Mesothelial cell of epicardium (in vitro differentiated cells): ENCODE measurements at places on chromosomes 6 and 20. TPM values are rescaled to one million over a fixed set of nuclear protein-coding genes. Genes with fewer than 3 reads are reported as not detected.

GRCh38 chr6:43706788-43707187 lies 19.2 kb upstream of the MRPS18A start:
- H3K27ac ChIP-seq = peak overlapping the region; percentile 92
- no peaks in the 10 kb centered on the region for H3K36me3 ChIP-seq
- H3K27me3 ChIP-seq = peaks cover 7% of the 10 kb centered on the region
- no peak overlapping the region for H3K4me3 ChIP-seq
- no peak for DNase-seq

DNA sequence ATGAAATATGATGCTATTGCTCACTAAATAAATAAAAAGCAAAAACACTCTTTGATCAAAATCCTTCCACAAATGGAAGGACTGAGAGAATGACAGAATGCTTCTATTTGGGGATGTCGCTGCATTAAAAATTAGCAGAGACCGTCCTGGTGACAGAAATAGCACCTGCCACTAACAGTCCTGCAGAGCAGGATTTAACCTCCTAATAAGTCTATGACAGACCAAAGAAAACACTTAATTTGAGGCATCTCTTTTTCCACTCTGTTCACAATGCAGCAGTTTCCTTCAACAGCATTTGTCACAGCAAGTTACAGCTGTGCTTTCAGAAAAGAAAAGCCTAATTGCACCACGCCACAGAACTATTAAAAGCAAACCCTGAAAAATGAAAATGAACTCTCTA lies 140.6 kb upstream of the BEND6 start:
- no peaks in the 10 kb centered on the region for H3K36me3 ChIP-seq
- H3K4me3 ChIP-seq = no peak overlapping the region
- peaks cover 11% of the 10 kb centered on the region for H3K4me1 ChIP-seq
- no peaks in the 10 kb centered on the region for H3K27me3 ChIP-seq
- DNase-seq = no peak
- H3K27ac ChIP-seq = no peak overlapping the region

- no peaks in the 10 kb centered on the region for H3K4me1 ChIP-seq
- H3K36me3 ChIP-seq = no peaks in the 10 kb centered on the region
- no peak for DNase-seq
- H3K27me3 ChIP-seq = peaks cover 4% of the 10 kb centered on the region
- no peak overlapping the region for H3K27ac ChIP-seq
- H3K4me3 ChIP-seq = no peak overlapping the region
Observed at GRCh38 chr20:4136078-4136966, 121.0 kb upstream of the RNF24 start.

- DNase-seq = no peak
- no peak overlapping the region for H3K27ac ChIP-seq
- H3K36me3 ChIP-seq = no peaks in the 10 kb centered on the region
Observed at GRCh38 chr6:81889377-81890053, 137.0 kb upstream of the TENT5A start.

DNA sequence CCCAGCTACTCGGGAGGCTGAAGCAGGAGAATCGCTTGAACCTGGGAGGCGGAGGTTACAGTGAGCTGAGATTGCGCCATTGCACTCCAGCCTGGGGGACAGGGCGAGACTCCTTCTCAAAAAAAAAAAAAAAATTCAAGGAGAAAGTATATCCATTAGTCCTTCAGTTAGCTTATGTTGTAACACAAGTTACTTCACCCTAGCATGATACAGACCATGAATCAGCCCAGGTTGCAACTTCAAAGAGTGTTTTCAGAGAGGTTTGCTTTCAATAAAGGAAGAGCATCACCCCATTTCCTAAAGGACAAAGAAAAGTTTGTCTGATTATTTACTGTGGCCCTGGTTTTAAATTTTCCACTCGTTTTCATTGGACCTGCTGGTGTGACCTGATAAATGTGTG lies 73.0 kb downstream of the SERAC1 start:
- H3K27ac ChIP-seq = no peak overlapping the region
- peaks cover 40% of the 10 kb centered on the region for H3K36me3 ChIP-seq
- no peak overlapping the region for H3K4me3 ChIP-seq
- DNase-seq = no peak

DNA sequence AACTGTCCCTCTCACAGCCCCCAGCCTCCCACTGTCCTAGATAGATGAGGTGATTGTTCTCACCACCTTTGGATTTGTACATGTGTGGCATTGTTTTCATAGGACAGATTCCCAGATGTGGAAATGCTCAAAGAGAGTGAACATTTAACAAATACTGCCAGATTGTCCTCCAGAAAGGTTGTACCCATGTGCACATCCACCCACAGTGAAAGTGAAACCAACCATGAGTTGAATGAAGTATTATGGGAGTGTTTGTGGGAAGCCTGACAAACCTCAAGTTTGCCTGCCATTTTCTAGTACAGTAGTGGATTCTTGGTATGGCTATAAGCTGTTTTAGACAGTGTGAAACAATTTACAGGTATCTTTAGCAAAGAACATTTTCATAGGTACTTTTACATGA lies 42.7 kb downstream of the ANKRD6 start:
- H3K27ac ChIP-seq = peak overlapping the region; percentile 78
- no peak for DNase-seq
- no peaks in the 10 kb centered on the region for H3K27me3 ChIP-seq
- H3K4me1 ChIP-seq = peaks cover 11% of the 10 kb centered on the region
- no peak overlapping the region for H3K4me3 ChIP-seq

DNA sequence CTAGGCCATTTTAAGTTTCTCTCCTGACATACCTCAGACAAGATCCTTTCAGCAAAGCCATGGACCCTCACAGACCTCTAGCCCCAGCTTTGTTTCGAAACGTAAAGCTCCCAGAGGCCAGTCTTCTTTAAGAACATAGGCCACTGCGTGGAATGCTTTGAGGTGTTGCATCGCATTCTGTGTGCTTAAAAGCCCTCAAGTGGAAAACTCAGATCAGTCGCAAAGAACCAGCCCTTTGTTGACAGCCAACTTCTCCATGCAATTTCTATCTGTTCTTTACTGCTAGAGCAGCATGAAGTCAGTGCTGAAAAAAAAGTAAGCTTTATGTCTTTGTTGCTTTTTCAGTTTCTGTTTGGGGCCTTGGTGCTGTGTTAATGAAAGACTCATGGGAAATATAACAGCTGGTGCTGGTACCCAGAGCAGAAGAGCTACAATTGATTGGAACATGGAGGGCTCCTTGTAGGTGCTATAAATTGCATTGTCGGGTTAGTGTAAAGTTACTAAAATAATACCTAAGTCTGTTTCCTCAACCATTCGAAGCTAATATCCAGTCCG lies 142.6 kb downstream of the MAP3K7 start:
- H3K27me3 ChIP-seq = no peaks in the 10 kb centered on the region
- DNase-seq = no peak
- H3K36me3 ChIP-seq = no peaks in the 10 kb centered on the region
- no peak overlapping the region for H3K27ac ChIP-seq
- H3K4me1 ChIP-seq = peaks cover 1% of the 10 kb centered on the region
- H3K4me3 ChIP-seq = no peak overlapping the region

GRCh38 chr6:3356056-3356823 lies 97.5 kb downstream of the PSMG4 start:
- peaks cover 33% of the 10 kb centered on the region for H3K4me1 ChIP-seq
- H3K27me3 ChIP-seq = no peaks in the 10 kb centered on the region
- H3K4me3 ChIP-seq = peak overlapping the region; percentile 52
- peak; percentile 58 for DNase-seq

- peaks cover 12% of the 10 kb centered on the region for H3K4me1 ChIP-seq
- no peak for DNase-seq
- H3K27me3 ChIP-seq = no peaks in the 10 kb centered on the region
- no peak overlapping the region for H3K4me3 ChIP-seq
Observed at GRCh38 chr6:32327103-32327502, 44.6 kb downstream of the TSBP1 start.

GRCh38 chr6:168126566-168127383 lies 47.8 kb upstream of the FRMD1 start:
- peaks cover 16% of the 10 kb centered on the region for H3K4me1 ChIP-seq
- H3K27ac ChIP-seq = no peak overlapping the region
- H3K27me3 ChIP-seq = peaks cover 6% of the 10 kb centered on the region
- H3K4me3 ChIP-seq = no peak overlapping the region
- no peaks in the 10 kb centered on the region for H3K36me3 ChIP-seq

- DNase-seq = no peak
- H3K27me3 ChIP-seq = no peaks in the 10 kb centered on the region
- peaks cover 9% of the 10 kb centered on the region for H3K36me3 ChIP-seq
Observed at GRCh38 chr20:13425381-13426135, 204.5 kb downstream of the ISM1 start.

DNA sequence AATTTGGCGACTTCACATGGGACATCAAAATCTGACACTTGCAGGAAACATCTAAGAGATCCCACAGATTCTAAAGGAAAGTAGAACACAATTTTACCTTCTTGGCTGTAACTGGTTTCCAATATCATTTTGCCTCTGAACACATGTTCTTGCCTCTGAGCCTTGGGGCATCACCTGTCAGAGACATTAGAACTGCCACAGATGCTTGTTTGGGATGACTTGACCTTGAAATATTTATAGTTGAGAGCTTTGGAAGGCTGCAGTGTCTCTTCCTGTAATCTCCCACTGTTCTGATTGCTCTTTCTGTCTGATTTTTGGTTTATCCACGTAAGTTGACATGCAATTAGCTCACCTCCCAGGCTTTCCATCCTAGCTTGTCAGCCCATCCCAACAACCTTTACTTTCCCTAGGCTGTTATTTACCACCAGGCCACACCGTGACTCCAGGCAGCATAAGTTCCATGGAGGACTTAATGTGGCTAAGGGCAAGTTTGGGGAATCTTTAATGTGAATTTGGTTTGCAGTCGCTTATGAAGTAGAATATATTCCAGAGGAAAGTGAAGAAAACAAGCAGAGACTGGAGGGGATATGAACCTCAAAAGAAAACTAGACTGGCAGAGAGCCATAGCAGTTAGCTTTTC lies 256.5 kb upstream of the RIN2 start:
- no peaks in the 10 kb centered on the region for H3K4me1 ChIP-seq
- no peaks in the 10 kb centered on the region for H3K36me3 ChIP-seq
- no peak for DNase-seq
- no peak overlapping the region for H3K4me3 ChIP-seq
- no peak overlapping the region for H3K27ac ChIP-seq

GRCh38 chr6:11732036-11732631 lies 46.5 kb downstream of the ADTRP start:
- peaks cover 2% of the 10 kb centered on the region for H3K27me3 ChIP-seq
- no peak overlapping the region for H3K27ac ChIP-seq
- H3K4me1 ChIP-seq = peaks cover 6% of the 10 kb centered on the region
- DNase-seq = no peak
- no peaks in the 10 kb centered on the region for H3K36me3 ChIP-seq

DNA sequence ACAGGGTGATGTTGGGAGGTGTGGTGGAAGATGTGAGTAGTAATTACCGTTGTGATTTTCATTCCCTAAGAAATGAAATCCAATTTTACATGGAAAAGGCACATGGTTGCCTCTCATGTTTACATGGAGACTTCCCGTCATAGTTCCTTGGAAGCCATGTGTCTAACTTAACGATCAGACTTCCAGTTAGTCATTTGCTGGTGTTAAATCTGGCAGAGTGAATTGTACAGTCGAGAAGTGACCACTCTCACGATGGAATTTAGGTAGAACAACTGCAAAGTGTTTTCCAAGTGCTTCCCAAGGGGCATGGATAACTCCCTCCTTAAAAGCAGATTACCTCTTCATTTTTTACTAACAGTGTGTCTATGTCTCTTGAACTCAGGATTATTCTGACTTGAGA lies 145.8 kb upstream of the CCN2 start:
- no peak overlapping the region for H3K4me3 ChIP-seq
- H3K27ac ChIP-seq = no peak overlapping the region
- no peaks in the 10 kb centered on the region for H3K27me3 ChIP-seq
- peaks cover under 1% of the 10 kb centered on the region for H3K36me3 ChIP-seq

GRCh38 chr6:143536461-143536865 lies 24.9 kb upstream of the FUCA2 start:
- H3K4me3 ChIP-seq = peak overlapping the region; percentile 71
- no peak overlapping the region for H3K27ac ChIP-seq
- peaks cover 10% of the 10 kb centered on the region for H3K27me3 ChIP-seq
- peaks cover 7% of the 10 kb centered on the region for H3K4me1 ChIP-seq

DNA sequence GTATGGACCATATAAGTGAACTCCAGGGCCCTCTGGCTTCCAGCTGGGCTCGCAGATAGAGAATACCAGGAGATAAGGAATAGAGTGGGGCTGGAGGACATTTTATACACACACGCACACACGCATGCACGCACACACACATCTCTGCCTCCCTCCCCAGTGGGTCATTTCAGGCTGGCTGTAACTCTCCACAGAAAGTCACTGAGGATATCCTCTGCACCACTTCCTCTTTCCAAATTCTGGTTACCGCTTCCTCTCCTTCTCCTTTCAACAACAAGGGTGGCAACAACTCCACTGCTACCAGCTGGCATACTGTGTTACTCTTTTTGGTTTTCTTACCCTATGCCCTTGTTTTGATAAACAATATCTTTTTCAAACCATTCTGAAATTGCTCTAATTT lies 280.2 kb downstream of the COL12A1 start:
- no peak overlapping the region for H3K4me3 ChIP-seq
- no peaks in the 10 kb centered on the region for H3K4me1 ChIP-seq
- peaks cover 2% of the 10 kb centered on the region for H3K27me3 ChIP-seq
- no peak overlapping the region for H3K27ac ChIP-seq
- no peaks in the 10 kb centered on the region for H3K36me3 ChIP-seq

DNA sequence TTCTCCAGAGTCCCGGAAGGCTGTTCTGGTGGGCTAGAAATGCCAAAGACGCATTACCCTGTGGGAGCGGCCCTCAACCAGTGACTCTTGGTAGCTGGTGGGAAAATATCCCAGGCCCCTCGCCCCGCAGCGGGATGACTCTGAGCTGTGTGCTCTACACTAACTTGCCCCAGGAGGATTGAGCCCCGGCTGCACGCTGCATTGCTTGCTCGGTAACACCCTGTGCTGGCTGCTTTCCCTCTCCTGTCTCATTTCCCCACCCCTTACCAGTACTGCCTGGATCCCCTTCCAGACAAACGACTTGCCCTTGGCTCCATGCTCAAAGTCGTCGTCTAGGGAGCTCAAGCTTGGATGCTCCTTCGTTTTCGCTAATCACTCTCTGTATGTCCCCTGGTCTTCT lies 411.8 kb upstream of the SULF2 start:
- H3K27me3 ChIP-seq = no peaks in the 10 kb centered on the region
- no peak for DNase-seq
- no peak overlapping the region for H3K4me3 ChIP-seq
- H3K27ac ChIP-seq = no peak overlapping the region
- peaks cover 35% of the 10 kb centered on the region for H3K4me1 ChIP-seq

GRCh38 chr6:110325197-110325596 lies 33.0 kb downstream of the METTL24 start:
- no peak for DNase-seq
- peaks cover 97% of the 10 kb centered on the region for H3K4me1 ChIP-seq
- peak overlapping the region; percentile 98 for H3K27ac ChIP-seq
- H3K4me3 ChIP-seq = no peak overlapping the region
- no peaks in the 10 kb centered on the region for H3K27me3 ChIP-seq

The L3MBTL3 gene
- 35.8 to 43.4 TPM (median 36.8 TPM) in 3 replicates for total RNA-seq

The GPR6 gene
- total RNA-seq = not detected in 3 replicates

The EPPIN gene
- not detected in 3 replicates for total RNA-seq

The SLC16A10 gene
- total RNA-seq = 15.0 to 18.0 TPM (median 15.1 TPM) in 3 replicates

The C20orf96 gene
- total RNA-seq = 52.3 to 58.1 TPM (median 52.8 TPM) in 3 replicates

The FOXQ1 gene
- 0.20 to 0.53 TPM (median 0.41 TPM) in 3 replicates for total RNA-seq

The THEMIS gene
- total RNA-seq = not detected in 3 replicates

The BPIFA2 gene
- not detected in 3 replicates for total RNA-seq

The SLPI gene
- not detected in 3 replicates for total RNA-seq

The CDH22 gene
- 0.14 to 0.18 TPM in 2 of 3 replicates, not detected in the other for total RNA-seq
